Activated CD8-positive, alpha-beta memory T cell treated with anti-CD3 and anti-CD28 coated beads for 48 hours (primary cell): ENCODE measurements at places on chromosomes 11 and 22.

- DNase-seq = no peak
These were observed 257.4 kb upstream of the DDI1 start for GRCh38 chr11:103779054-103779453.

- no peak for DNase-seq
These were observed 49.0 kb downstream of the RPUSD4 start for GRCh38 chr11:126162306-126163030.

DNA sequence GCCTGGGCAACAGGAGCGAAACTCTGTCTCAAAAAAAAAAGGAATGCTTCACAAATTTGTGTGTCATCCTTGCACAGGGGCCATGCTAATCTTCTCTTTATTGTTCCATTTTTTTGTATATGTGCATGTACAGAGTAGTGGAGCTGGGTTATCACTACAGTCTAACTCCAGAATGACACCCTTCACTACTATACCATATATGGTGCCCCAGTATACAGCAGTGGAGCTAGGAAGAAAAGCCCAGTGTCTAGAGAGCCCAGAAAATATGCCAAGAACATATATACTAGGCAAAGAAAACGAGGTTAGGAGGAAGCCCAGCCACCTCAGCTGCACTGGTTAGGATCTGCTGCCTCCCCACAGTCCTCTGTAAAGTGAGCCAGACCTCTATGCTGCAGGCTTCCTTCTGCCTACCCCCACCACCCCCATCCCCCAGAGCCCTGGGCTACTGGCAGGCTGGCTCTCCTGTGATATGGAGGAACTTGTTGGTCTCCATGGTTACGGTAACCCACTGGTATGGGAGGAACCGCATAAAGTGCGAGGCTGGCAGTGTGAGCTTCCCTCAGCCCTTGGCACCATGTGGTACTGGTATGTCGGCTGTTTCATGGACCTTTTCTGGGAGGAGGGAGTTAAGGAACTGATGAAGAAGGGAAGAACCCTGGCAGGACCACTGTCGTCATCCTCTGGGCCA is 34.3 kb downstream of the RCOR2 start:
- DNase-seq = no peak

GRCh38 chr11:85495918-85496317 is 131.2 kb downstream of the DLG2 start:
- DNase-seq = no peak
